Activated CD4-positive, alpha-beta memory T cell treated with anti-CD3 and anti-CD28 coated beads, Interleukin-2, amount 10 ng/mL, durations not matched to agents 7 days and 5 days (primary cell): ENCODE measurements at places on chromosomes 7 and 10. TPM values are rescaled to one million over a fixed set of nuclear protein-coding genes. Genes with fewer than 3 reads are reported as not detected.

The PRKG1 gene
- not detected for total RNA-seq

The KLF6 gene
- 228 TPM for total RNA-seq

DNA sequence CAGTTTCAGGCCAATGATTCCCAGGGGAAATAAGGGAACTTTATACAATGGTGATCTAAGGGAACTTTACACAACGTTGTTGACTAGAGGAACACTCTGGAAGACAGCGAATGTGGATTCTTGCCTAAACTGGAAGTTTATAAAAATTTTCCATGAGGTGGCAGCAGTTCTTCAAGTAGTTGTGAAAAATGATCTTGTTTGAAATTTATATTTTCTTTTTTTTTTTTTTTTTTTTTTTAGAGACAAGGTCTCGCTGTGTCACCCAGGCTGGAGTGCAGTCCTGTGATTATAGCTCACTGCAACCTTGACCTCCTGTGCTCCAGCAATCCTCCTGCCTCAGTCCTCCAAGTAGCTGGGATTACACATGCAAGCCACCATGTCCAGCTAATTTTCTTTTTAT, 32.1 kb upstream of the GTF2I start:
- no peaks in the 10 kb centered on the region for H3K36me3 ChIP-seq
- H3K4me1 ChIP-seq = no peaks in the 10 kb centered on the region
- peaks cover 4% of the 10 kb centered on the region for H3K27me3 ChIP-seq

- H3K4me1 ChIP-seq = peaks cover 35% of the 10 kb centered on the region
- H3K4me3 ChIP-seq = peak overlapping the region; percentile 94
- peaks cover 23% of the 10 kb centered on the region for H3K36me3 ChIP-seq
- no peak for DNase-seq
Observed at GRCh38 chr10:73743327-73743904, 756 bp upstream of the SEC24C start.

DNA sequence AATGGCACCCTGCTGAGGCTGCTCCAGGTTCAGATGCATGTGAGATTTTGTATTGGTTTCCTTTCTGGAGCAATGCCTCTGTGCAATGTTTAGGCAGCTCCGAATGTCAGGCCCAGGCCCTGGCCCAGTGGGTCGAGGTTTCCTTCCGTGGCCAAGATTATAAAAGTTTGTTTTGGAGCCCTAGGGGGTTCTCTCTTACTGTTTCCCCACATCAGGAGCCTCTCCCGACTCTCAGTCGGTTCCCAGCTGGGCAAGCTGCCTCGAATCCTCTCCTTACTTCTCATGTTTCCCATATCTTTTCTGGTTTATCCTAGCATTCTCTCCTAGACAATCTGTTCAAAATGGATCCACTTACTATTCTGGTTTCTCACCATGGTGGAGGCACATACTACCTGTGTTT, 11.0 kb downstream of the TMEM140 start:
- H3K36me3 ChIP-seq = peaks cover 94% of the 10 kb centered on the region
- no peak for DNase-seq
- H3K4me1 ChIP-seq = peaks cover 62% of the 10 kb centered on the region
- peak overlapping the region; percentile 83 for H3K27ac ChIP-seq
- no peaks in the 10 kb centered on the region for H3K27me3 ChIP-seq

GRCh38 chr10:5971315-5971832, 6.0 kb downstream of the IL15RA start:
- DNase-seq = peak; percentile 62
- H3K36me3 ChIP-seq = peaks cover 38% of the 10 kb centered on the region
- peaks cover 59% of the 10 kb centered on the region for H3K4me1 ChIP-seq
- H3K27me3 ChIP-seq = no peaks in the 10 kb centered on the region
- H3K4me3 ChIP-seq = peak overlapping the region; percentile 60

DNA sequence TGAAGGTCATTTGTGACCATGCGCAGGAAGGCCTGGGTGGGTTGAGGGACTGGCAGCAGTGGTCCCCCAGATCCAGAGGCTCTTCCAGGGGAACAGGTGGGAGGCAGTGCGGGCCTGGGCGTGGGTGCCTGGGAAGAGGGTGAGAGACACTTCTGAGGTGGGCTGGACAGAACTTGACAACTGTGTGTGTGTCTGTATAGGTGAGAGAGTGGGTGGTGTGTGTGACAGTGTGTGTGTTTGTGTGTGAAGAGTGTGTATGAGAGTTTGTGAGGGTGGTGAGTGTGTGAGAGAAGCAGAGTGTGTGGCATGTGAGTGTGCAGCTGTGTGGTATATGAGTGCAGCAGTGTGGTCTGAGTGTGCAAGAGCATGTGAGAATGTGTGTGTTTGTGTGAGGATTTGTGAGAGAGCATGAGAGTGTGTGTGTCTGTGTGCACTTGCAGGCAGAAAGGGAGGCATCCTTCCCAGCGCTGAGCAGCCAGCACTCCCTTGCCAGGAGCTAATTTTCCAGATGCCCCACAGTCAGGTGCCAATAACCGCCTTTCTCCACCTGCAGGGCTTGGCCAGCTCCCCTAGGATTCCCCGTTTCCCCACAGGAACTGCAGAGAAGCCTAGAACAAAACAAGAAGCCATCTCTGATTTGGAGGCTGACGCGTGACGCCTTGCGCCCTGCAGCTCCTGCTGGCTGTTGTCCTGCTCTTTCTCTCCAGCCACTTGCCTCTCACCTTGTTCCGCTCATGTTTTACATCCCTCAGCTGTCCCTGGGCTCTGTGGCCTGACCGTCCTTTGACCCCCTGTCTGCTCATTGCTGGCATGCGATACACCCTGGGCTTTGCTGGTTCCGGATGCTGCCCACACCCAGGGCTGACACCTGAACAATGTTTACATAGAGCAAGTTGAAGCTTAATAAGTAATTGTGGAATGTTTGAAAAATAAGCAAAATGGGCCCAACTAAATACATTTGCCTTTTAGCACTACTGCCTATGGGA, 88.0 kb downstream of the TMEM178B start:
- H3K27ac ChIP-seq = no peak overlapping the region
- no peaks in the 10 kb centered on the region for H3K36me3 ChIP-seq
- peaks cover 6% of the 10 kb centered on the region for H3K27me3 ChIP-seq
- no peak for DNase-seq
- H3K4me3 ChIP-seq = no peak overlapping the region

DNA sequence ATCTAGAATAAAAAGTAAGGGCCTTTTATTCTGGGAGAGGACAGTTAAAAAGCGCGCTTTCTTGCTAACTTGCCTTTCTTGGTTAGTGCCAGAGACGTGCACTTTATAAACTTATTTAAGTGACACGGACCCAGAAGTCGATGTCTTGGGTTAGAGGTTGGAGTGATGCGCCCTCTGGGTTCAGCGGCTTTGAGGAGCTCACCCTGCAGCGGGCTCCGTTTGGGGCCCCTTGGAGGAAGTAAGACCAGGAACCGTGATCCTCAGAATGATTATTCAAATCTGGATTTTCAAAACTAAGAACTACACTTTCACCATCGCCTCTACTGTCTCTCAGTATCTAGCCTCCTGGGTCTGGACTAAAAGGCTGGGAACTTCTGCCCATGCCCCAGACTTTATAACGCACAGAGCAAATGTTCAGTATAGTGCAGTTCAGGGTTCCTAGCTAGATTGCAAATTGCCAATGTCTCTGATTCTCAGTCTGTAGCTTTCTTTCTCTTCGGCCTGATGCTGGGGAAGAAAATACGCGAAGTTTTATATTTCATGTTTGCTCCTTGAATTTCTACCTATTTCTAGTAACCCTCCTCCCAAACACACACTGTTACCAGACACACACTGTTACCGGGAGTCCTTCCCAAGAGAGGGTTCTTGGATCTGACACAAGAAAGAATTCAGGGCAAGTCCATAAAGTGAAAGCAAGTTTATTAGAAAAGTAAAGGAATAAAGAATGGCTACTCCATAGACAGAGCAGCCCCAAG, 18.6 kb upstream of the SMO start:
- peaks cover 18% of the 10 kb centered on the region for H3K4me1 ChIP-seq
- H3K27me3 ChIP-seq = peaks cover 50% of the 10 kb centered on the region
- peak overlapping the region; percentile 59 for H3K4me3 ChIP-seq
- no peaks in the 10 kb centered on the region for H3K36me3 ChIP-seq

DNA sequence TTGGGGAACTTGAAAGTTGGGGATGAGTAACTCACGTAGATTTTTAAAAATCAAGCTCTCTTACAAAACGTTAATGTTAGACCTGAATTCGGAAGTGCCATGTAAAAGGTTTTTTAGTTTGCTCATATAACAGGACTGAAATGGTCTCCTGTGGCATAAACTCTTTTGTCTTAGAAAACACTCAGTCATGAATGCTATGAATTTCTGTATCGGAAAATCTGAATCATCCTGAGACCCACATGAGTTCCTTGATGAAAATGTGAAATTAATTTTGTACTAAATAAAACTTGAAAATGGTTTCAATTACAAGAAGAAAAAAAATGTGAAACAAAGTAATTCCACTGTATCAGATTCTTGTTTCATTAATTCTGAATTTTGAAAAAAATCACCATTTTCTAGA, 134.8 kb upstream of the BMPER start:
- DNase-seq = no peak
- no peaks in the 10 kb centered on the region for H3K4me1 ChIP-seq
- H3K27ac ChIP-seq = no peak overlapping the region
- no peaks in the 10 kb centered on the region for H3K36me3 ChIP-seq
- H3K27me3 ChIP-seq = no peaks in the 10 kb centered on the region
- no peak overlapping the region for H3K4me3 ChIP-seq

DNA sequence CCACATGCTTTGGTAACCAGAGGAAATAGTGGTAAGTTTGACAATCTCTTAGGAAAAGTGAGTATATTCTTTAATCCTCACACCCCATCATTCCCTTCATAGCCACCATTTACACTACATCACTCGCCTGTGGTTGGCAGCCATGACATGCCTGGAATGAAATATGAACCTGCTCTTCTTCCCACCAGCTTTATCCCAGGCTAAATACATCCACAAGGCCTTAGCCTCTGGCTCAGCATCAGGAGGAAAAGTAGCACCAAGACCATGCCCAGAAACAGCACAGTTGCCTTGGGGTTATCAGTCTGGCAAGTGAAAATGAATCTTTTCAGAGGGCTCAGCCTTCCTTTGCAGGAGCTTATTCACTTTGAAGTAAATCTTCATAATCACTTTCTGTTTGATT, 40.3 kb downstream of the SGCE start:
- H3K27ac ChIP-seq = no peak overlapping the region
- peaks cover 2% of the 10 kb centered on the region for H3K4me1 ChIP-seq
- peaks cover 7% of the 10 kb centered on the region for H3K27me3 ChIP-seq
- no peak for DNase-seq
- no peak overlapping the region for H3K4me3 ChIP-seq
- H3K36me3 ChIP-seq = no peaks in the 10 kb centered on the region

DNA sequence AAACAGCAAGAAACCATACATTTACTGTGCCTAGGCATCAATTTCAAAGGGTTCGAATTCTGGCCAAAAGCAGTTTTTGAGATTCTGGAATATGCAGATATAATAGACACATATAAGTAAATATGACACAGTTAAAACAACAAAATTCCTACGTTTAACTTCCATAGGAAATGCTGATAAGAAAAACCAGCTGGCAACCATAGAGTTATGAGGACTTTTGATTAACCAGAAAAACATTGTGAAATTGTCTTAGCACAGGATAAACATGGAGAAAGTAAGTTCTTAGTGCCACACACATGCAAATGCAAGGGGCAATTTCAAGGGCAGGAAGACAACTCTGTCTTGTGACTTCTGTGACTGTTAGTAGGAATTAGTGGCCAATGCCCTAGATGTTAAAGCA, 702.1 kb downstream of the TNS3 start:
- no peaks in the 10 kb centered on the region for H3K27me3 ChIP-seq
- H3K36me3 ChIP-seq = no peaks in the 10 kb centered on the region
- no peak for DNase-seq

DNA sequence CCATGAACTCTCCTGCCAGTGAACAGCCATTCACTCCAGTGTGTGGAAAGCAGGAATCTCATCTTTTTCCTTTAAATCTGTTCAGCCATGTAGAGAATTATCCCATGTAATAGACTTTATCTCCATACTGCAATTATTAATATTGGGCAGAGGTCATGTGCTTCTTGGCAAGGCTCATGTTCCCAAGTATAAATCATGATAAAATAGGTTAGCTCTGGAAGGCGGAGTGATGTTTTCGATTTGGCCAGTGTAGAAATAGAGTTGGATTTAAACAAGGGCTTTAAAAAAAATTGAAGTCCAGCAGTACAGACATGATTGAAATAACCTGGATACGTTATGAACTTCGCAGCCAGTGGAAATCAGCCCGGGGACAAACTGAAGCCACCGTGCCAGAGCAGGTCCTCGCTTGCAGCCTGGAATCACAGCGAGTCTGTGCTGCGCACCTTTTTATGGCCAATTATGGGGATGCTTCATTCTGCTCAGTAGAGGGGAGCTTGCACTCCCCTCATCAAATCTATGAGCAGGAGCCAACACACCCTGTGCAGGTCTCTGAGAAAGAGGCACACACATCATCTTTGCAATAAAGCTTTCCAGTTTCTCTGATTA, 654.0 kb upstream of the MKI67 start:
- DNase-seq = no peak
- no peaks in the 10 kb centered on the region for H3K36me3 ChIP-seq
- H3K4me3 ChIP-seq = no peak overlapping the region
- no peak overlapping the region for H3K27ac ChIP-seq
